ENCODE measurements at places on chromosomes 2 and 18.
A peak's percentile ranks its signal among the peaks of the same experiment; 100 is the strongest.

- DNase-seq, result no peak
Observed at GRCh38 chr18:4677006-4677405, 221.9 kb upstream of the DLGAP1 start.

DNA sequence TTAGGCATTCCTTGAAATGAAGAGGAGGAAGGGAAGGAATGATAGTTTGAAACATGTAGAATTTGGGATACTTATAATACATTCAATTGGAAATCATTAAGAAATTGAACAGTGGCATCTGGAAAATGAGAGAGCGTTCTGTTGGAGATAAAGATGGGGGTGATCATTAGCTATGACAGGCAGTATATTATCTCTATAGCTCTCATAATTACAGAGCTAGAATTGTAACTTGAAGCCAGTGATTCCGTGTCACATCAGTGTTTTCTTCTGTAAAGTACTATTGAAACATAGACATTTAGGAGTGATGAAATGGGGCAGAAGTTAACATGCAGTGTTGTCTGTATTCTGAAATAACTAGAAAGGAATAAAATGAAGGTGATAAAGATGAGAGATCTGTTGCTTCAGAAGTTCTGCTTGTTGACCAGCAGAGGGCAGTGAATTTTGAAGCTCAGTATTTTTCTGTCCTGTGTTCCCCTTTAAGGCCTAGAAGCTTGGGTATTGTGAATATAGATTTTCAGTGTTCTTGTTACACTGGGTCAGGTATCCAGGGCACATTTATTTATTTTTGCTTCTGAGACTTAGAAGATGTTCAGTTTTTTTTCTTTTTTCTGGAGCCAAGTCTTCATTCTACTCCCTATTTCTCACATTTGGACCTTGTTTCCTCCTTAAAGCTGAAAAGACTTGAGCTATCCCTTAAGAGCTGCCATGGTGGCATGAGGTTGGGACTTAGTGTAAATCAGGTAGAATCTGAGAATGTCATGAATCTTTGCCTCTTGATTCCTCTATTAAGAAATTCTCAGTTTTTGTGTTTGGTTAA is 157.4 kb downstream of the TAF4B start:
- no peak for DNase-seq

DNA sequence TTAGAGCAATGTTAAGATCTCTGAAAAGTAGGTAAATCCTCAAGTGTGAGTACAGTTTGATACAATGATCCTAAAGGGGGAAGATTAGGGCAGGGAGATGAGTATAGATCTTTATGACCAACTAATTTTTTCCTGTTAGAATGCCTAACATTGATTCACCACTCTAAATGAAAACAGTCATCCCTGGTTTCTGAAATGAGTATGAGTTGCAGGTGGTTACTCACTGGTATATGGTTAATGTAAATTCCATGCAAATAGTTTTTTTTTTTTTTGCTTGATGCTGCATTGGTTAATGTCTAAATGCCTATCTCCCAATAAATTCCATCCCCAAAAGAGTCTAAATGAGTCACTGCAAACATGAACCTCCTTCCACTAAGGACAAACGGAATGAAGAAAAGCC is 55.0 kb upstream of the SERPINB2 start:
- DNase-seq, result no peak

- no peak for DNase-seq
Observed at GRCh38 chr2:118012778-118013177, 1.1 kb downstream of the CCDC93 start.

- no peak for DNase-seq
Observed at GRCh38 chr2:235859651-235860050, 308.5 kb downstream of the GBX2 start.

GRCh38 chr2:112636605-112637288 is 9.0 kb upstream of the SLC20A1 start:
- DNase-seq, result no peak

DNA sequence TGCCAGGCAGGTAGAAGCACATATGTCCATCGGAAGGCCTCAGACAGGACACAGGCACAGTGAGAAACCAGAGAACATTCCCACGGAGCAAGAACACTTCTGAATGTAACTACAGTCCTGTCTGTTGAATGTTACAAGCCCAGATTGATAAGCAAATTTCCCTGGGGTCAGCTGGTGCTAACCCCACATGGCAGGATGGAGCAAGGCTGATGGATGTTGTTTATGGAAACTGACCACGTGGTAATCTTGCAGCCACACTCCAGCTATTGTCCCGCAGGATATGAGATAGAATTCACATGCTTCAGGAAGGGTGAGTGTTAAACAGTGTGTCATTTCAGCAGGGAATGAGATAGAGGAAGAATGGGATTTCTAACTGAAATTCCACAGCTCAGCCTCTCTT is 138.8 kb upstream of the COPS8 start:
- DNase-seq, result no peak

DNA sequence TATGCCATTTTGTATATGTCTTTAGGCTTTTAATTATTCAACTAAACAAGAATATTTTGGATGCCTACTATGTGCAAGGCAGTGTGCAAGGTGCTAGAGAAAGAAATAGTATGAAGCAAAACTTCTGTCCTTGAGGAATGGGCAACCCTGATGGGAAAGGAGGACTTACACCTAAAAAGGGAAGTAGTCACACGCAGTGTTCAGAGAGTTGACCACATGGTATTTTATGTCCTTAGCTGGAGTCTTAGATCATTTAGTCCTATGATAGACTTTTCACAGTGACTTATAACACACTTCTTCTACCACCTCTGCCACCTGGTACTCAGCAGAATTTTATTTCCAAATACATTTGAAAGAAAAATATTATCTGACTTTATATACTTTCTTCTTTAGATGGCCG is 291.6 kb downstream of the PLCL1 start:
- no peak for DNase-seq

GRCh38 chr2:98946855-98947254 is 10.8 kb upstream of the CRACDL start:
- DNase-seq, result no peak

GRCh38 chr2:151289972-151290866 is 751 bp upstream of the NMI start:
- no peak for DNase-seq

DNA sequence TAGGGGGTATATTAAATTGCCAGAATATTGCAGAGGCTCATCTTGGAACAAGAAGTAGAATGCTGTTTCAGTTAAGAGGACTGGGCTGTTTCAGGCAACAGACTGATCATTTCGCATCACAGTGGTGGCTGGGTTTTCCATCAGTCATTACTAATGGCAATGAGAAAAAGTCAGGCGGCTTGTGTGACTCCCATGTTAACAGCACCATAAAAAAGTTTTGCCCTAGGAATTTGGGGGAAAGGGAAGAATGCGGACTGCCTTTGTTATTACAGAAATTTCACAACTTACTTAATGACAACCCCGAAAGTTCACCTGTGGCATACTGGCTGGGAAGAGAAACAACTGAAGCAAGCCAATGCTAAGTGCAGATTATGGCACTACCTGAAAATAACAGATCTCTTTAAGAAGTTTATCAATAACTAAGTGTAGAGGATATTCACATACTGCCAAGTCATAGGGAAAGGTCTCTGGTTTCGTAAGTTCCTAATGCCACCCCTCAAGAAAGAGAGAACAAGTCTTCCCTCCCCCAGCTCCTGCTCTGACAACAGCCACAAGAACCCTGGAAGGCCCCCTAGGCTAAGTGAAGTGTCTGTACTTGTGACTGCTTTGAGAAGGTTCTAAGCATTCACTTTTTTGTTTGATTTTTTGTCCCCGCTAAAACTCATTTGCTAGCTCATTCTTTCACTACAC is 40.5 kb upstream of the AP1S3 start:
- no peak for DNase-seq

- DNase-seq, result no peak
Observed at GRCh38 chr2:236554629-236555282, 14.9 kb upstream of the ACKR3 start.

GRCh38 chr18:63947051-63947790 is 1.9 kb upstream of the HMSD start:
- no peak for DNase-seq

GRCh38 chr2:6970976-6971480 is 53.8 kb downstream of the RNF144A start:
- no peak for DNase-seq

DNA sequence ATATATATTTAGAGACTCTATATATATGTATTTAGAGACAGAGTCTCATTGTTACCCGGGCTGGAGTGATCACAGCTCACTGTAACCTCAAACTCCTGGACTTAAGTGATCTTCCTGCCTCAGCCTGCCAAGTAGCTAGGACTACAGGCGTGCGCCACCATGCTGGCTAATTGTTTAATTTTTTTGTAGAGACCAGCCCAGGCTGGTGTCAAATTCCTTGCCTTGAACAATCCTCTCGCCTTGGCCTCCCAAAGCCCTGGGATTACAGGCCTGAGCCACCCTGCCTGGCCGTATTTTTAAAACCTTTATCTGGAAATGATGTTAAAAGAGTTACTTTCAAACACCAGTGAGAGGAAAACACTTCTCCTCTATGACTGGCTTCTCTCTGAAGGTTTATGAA is 30.9 kb upstream of the PGAP1 start:
- no peak for DNase-seq

DNA sequence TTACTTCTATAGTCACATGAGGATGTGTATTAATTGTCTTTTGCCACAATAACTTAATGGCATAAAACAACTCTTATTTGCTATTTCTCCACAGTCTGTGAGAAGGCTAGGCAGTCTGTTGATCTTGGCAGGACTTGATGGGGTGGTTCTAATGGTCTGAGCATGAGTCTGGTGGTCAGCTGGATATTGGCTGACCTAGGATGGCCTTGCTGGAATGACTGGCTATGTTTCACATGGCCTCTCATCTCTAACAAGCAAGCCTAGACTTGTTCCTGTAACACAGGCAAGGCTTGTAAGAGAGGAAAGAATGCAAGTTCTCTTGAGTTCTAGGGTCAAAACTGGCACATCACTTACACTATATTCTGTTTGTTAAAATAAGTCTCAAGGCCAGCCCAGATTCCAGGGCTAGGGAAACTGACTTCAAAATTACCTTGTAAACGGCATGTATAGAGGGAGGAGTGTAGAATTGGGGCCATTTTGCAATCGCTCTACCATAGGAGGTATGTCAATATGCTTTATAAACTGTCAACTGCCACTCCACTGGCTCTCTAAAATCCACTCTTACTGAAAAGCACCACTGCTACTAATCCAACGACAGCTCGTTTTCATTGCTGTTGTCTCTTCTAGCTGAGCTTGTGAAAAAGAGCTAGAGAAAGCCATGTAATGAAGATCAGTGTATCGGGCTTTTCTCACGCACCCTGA is 325.0 kb upstream of the PKDCC start:
- DNase-seq, result no peak

DNA sequence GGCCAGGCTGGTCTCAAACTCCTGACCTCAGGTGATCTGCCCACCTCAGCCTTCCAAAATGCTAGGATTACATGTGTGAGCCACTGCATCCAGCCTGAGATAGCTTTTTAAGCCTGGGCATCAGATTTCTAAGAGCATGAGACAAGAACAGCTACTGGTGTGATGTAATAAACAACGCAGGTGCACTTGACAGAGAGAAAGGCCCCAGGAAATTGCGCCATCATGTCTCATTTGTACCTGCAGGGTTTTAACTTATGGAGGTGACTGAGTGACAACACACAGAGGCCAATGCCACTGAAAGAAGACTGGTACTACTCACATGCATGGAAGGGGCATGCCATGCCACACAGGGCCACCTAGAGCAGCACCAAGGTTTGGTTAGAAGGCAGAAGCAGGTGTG is 209.4 kb downstream of the SP3 start:
- DNase-seq, result no peak

GRCh38 chr2:86372641-86373502 is 35.4 kb upstream of the REEP1 start:
- DNase-seq, result no peak

DNA sequence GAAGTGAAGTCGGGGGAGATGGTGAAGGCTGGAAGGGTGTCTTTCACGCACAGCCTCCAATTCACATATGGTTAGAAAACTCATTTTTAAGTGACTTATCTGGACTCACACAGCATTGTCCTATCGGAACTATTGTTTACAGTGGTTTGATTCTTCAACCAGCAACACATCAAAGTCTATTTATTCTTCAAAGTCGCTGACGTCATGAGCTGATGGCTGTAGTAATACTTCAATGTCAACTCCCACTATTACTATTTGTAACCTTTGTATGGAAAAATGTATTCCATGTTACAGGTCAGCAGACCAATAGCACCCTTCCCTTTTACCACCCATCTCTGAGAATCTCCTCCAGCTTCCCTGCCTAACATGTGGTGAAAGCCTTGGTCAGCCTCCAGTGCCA is 47.8 kb upstream of the TMEM163 start:
- DNase-seq, result no peak

DNA sequence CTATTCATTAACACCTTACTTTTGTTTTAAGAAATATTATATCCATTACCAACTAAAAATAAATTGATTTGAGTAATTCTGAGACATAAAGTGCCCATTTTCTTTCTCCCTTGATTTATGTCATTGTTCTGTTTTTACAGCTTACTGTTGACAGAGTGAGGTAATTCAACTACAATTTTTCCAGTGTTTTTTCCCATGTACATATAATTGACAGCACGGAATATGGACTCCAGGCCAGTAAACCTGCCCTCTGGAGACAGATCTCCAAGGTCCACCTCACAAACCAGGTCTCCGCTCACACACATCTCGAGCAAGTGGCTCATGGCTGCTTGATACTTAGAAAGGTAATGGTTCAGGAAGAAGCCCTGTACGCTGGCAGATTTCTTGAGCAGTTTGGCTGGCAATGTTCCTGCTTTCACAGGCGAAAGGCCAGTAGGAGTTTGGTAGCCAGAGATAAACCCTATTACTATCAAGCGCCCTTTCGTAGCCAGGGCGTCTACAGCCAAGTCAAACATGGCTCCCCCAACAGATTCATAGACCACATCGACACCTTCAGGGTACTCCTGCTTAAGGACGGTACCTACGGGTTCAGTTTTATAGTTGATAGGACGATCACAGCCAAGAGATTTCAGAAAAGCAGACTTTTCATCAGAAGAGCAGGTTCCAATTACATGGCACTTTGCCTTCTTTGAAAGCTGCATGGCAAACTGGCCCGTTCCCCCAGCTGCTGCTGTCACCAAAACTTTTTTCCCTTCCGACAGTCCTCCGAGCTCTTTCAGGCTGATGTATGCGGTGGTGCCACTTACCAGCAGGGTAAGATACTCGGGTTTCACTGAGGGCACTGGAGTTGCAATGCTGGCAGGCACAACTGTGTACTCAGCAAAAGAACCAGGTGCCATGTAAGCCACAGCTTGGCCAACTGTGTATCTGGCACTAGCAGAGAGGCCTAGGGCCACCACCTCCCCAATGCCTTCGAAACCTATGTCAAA is 7.4 kb downstream of the PTGR3 start:
- DNase-seq, result no peak

- no peak for DNase-seq
Observed at GRCh38 chr2:183204397-183204796, 80.2 kb downstream of the NUP35 start.

GRCh38 chr2:37625796-37626571 is 45.5 kb downstream of the CDC42EP3 start:
- DNase-seq, result peak; percentile 35

DNA sequence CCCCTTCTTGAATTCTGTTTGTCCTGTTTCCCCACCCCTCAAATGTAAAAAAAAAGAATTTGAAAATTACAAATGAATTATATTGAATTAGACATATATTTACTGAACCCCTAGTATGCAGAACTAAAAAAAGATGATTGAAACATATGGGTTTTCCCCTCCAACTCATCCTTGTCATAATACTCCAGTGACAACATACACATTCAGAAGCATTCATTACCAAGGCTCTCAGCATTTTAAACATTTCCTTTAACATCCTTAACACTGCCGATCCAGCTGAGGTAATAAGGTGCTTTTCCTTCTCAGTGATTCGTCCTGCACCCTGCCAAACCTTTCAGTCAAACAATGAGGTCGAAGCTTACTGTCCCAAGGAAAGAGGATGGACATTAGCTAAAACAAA is 53.1 kb upstream of the DTNB start:
- DNase-seq, result no peak

- no peak for DNase-seq
Observed at GRCh38 chr2:191255756-191256312, 10.6 kb downstream of the MYO1B start.
